ENCODE measurements at places on chromosomes 7 and 10.

GRCh38 chr7:2224934-2225333, 7.8 kb downstream of the MAD1L1 start:
- DNase-seq: no peak

GRCh38 chr7:54189330-54189729, 352.8 kb upstream of the VSTM2A start:
- no peak for DNase-seq

DNA sequence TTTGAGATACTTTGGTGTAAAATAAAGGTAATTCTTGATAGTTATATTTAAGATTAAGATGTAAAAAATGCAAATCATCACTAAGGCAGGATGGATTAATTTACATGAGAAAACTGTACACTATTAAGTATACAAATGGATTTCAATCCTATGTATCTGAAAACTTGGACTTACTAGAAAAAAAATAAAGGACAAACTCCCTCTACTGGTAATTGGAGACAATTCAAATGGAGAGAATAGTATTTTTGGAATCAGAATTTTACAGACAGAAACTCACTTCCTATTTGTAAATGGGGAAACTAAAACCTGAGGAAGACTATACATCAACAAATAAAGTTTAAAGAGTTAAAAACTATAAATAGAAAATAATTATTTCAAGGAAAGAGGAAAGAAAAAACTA, 62.6 kb downstream of the CUL2 start:
- no peak for DNase-seq

DNA sequence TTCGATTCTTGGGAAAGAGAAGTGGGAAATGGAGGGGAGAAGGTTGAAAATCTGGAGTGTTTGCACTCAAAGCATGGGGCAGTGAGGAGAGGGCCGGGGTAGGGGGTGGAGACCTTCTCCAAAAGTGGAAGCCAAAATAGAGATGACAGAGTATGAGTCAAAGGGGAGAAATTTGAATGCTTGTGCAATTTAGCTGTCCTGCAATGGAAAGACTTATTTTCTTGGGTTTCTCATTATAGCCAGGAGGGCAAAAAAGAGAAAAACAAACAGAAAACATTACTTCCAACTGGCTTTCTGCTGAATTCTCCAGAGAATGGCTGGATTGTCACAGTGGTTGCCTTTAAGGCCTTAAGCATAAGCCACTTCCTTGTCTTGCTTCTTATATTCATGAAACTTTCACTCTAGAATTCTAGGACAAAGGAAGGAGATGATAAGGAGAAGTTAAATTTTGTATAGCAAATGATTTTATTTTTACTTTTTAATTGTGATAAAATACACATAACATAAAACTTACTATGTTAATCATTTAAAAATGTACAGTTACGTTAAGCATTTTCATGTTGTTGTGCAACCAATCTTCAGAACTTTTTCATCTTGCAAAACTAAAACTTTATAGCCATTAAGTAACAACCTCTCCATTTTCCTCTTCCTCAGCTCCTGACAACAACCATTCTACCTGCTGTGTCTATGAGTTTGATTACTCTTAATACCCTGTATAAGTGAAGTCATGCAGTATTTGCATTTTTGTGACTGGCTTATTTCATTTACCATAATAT, 100.2 kb downstream of the GPR85 start:
- DNase-seq: no peak

GRCh38 chr10:60664859-60665258, 113.4 kb upstream of the CDK1 start:
- DNase-seq: no peak

- DNase-seq: no peak
These were observed 100.3 kb downstream of the MACC1 start for GRCh38 chr7:20116869-20117268.

GRCh38 chr7:121500360-121501058, 104.4 kb upstream of the FAM3C start:
- no peak for DNase-seq

DNA sequence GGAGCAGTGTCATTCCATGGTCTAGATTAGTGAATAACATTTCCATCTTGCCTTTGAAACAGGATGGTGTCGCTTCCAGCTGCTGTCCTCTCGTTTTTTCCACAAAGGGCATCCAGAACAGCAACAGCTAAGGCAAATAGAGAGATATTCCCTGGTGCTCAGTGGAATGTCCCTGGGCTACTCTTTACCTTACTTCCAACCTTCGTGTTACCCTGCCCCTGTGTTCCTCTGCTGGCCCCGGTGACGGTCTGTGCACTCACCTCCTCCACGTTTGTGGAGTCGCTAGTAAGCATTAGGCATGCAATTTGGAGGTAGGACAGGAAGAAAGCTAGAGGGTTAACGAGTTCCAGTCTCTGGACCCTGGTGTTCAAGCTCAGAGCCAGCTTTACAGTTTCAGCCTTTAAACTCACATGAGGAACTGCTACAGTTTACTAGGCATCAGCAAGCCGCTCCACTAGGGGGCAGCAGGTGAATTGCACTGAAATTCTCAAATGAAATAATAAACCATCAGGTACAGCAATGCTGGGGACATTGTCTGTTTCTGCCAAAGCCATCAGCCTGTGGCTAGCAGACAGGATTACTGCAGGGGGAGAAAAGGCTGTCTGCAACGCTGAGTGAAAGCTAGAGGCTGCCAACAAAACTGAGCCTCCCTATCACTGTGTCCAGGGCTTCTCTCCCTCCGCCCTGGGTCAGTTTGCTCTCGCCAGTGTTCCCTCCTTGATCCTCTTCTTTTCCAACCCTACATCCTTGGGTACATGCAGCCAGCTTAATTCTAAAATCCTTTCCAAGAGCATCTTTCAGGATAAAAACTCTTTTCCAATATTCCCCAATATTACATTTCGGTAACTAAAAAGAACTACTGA, 9.0 kb downstream of the MRPL32 start:
- peak; percentile 54 for DNase-seq

- DNase-seq: peak; percentile 46
These were observed 14.6 kb downstream of the PALS2 start for GRCh38 chr7:24587853-24588252.
